ENCODE measurements at places on chromosomes 16 and 17.

DNA sequence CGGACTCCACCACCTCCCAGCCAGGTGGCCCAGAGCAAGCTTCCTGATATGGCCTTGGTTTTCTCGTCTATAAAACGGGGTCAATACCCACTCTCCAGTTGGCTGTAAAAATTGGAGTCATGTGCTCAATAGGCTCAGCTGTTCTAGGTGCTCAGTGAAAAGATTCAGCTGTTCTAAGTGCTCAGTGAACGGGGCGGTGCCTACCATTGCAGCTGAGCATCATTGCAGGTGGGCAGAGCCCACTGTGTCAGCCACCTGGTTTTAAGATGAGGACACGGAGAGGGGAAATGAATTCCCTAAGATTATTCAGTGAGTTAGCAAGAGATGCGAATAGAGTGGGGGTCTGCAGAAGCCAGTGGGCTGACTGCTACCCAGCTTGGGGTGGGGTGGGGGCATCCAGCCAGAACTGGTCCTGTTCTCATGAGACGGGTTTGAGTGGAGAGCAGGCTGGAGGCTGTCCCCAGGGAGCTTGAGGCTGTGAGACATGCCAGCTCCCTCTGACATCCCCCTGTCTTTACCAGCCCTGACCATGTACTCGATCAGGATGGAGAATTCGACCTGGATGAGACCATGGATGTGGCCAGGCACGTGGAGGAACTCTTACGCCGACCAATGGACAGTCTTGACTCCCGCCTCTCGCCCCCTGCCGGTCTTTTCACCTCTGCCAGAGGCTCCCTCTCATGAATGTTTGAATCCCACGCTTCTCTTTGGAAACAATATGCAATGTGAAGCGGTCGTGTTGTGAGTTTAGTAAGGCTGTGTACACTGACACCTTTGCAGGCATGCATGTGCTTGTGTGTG, 21.9 kb downstream of the STAT5A start:
- no peak for DNase-seq

DNA sequence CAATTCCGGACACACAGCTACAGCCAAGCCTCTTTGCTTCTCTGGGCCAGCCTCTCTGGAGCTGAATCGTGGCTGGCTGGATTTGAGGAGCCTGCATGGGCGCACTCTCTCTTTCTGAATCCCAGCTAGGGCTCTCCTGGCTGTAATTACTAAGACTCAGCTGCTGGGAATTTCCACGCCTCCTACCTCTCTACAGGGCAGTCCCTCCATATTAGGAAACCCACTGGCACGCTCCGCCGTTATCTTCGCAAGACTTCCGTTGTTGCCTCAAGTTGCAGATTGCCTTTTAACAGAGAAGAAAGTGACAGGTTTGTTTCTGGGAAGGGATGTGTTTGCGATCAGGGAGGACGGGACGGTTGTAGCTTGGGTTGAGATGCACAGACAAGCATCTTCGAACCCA, 188.4 kb upstream of the NLRP1 start:
- no peak for DNase-seq

- no peak for DNase-seq
Measured at GRCh38 chr16:69564845-69565670, 708 bp upstream of the NFAT5 start.

GRCh38 chr16:16143931-16144330, 79.4 kb downstream of the ABCC6 start:
- no peak for DNase-seq

GRCh38 chr17:57899822-57900221, 50.0 kb upstream of the MRPS23 start:
- no peak for DNase-seq

GRCh38 chr17:65062171-65062915, 5.8 kb upstream of the GNA13 start:
- DNase-seq: no peak

- DNase-seq: no peak
Measured at GRCh38 chr16:57133886-57134285, 41.5 kb downstream of the CPNE2 start.

DNA sequence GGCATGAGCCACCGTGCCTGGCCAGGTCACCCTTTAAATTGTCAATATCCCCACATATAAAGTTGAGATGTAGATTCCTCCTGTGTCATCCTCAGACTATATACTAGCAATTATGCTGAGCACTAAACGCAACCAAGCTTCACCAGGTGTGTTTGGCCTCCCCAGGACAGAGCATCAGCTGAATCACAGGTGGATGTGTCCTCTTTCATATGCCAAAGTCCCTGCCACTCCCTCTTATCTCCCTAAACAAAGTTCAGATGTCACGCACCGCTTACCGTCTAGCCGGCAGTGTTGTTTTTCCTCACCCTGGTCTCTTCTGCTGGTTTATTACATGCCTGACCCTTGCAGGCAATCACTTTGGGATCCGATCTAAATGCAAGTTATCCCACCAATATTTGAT, 43.8 kb upstream of the ARHGAP44 start:
- no peak for DNase-seq

DNA sequence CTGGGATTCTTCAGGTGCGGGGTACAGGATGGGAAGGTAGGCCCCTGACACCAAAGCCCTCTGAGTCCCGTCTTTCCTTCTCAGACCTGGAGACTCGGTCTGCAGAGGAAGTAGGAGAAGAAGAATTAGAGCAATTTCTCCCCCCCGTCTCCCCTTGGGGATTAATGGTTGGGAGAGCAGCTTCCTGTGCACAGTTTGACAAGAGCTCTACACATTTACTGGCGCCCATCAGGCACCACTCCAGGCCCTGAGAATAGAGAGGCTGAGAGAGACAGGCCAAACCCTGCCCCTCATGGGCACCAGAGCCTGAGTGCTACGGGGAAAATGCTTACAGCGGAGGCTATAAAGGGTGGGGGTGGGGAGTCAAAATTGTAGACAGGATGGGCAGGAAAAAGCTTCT, 3.5 kb upstream of the C16orf74 start:
- DNase-seq: no peak

GRCh38 chr16:12613992-12614661, 189.6 kb downstream of the CPPED1 start:
- DNase-seq: no peak

- DNase-seq: no peak
Measured at GRCh38 chr17:58232707-58233156, 5.7 kb upstream of the LPO start.

GRCh38 chr17:9912121-9913099, 7.3 kb upstream of the RCVRN start:
- no peak for DNase-seq

- DNase-seq: no peak
Measured at GRCh38 chr17:9905078-9905415, at the start of gene RCVRN. TSS of gene RCVRN (minus strand) at chr17:9905271. CDS start at chr17:9905180, 91 bp downstream.

DNA sequence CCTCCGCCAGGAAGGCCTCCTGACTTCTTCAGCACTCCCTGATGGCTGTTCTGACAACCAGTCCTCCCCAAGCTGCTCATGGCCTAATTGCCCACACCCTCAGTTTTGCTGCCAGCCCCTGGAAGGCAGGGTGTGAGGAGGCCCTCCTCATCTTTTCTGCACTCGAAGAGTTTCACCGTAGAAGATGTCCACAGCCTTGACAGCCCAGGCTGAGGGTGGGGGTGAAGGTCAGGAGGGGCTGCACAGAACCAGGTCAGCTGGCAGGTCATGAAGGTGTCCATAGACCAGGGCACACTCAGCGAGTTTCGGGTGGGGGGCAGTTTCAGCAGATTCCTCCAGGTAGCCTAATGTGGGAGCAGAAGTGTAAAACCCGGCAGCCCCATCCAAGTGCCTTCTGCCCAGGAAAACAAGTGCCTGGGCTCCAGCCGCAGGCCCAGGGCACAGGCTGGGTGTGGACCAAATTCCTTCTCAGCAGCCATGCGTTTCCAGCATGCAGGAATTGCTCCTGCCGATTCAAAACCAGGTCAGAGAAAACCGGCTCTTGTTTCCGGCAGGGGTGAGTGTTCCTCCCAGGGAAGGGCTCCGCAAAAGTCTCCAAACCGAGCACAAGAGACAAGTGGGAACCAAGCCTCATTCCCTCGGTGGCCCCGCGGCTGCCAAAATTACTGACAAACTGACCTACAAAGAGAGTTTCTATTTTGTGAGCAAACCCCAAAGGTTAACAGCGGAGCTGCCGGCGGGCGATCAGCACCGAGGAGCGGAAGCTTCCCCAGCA, 228.8 kb downstream of the C16orf78 start:
- no peak for DNase-seq

- peak; percentile 67 for DNase-seq
Measured at GRCh38 chr16:83956336-83957289, 3.6 kb downstream of the OSGIN1 start.

- DNase-seq: no peak
Measured at GRCh38 chr17:16928406-16929034, 43.4 kb downstream of the TNFRSF13B start.

DNA sequence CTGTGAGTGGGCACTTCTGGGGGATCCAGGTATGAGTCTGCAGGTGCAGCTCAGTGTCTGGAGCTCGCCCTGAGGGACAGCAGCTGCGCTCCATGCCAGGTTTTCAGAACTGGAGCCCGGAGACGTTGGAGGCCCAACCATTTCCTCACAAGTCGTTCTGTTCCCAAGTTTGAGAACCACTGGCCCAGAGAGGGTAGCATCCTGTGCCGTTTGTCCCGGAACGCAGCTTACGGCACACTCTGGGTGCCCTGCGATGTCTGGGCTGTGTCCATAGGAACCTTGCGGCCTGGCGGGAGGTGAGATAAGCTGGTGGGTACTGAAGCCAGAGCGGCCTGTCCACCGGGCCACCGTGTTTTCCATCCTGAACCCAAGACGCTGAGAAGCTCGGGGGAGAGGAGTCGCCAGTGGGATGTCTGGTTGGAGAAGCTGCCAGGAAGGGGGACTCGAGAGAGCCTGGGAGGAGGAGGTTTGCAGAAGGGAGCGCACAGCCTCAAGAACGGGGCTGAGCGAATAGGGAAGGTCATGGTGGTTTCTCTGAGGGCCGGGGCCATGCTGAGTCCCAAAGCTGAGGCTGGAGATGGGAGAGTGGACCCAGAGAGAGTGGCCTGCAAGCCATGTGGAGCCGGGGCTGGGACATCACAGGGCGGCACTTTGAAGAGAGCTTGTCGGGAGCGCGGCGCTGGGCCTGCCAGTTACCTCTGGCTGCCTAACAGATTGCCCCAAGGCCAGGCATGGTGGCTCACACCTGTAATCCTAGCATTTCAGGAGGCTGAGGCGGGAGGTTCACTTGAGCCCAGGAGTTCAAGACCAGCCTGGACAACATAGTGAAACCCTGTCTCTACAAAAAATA, 211.0 kb upstream of the GSE1 start:
- no peak for DNase-seq

DNA sequence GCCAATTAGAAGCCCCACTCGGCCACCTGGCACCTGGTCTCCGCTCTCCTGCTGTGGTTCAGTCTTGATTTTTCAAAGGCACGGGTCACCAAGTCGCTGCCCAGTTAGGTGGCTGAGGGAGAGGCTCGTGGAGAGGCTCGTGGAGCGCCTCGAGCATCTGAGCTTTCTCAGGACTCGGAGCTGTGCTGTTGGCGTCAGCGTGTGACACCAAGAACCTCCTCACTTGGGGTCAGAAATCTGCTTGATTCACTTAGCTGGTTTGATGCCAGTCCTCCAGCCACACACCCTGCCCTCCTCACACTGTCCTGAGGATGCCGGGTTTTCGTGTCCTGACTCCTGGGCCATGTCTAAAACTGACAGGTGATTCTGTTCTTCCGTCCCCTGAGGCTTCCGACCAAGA, 82.6 kb downstream of the SOCS1 start:
- DNase-seq: no peak

GRCh38 chr17:49403514-49404289, 11.0 kb downstream of the PHB1 start:
- DNase-seq: no peak

DNA sequence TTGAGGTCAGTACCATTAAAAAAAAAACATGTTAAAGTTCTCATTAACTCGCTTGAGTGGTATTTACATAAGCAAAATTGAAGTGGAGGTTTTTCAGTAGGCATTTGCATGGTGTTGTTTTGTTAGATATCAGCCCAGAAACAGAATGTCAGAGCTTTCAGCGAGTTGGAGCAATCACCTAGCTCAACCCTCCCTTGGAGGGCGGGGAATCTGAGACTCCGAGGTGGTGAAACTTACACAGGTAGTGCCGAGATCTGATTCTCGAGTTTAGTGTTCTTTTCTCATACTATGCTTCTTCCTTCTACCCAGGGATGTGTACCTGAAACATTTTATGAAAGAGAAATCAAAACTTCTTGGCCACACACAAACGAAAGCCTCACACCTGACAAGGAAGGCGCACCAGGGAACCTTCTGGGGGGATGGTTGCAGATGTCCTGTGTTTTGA, 6.6 kb downstream of the SEC14L1 start:
- DNase-seq: no peak

- DNase-seq: no peak
Measured at GRCh38 chr16:2121853-2122252, 13.8 kb downstream of the PKD1 start.

DNA sequence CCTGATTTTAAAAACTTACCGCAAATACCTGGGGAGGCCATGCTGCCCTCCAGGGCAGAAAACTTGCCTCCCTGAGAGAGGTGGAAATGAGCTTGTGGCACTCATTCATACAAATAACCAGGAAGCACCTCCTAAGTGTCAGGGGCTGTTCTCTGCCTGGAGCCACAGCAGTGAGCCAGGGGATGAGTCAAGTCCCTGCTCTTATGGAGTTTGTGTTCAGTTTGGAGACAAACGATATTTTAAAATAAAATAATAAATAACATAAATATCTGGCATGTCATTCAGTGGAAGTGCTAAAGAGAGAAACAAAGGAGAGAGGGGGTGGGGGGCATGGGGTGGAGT, 313.8 kb downstream of the C16orf95 start:
- DNase-seq: no peak

GRCh38 chr17:29342158-29342765, 47.9 kb upstream of the TAOK1 start:
- no peak for DNase-seq

Data from NCI-H2107 (cell line).